ENCODE measurements at places on chromosomes 7 and 10.

DNA sequence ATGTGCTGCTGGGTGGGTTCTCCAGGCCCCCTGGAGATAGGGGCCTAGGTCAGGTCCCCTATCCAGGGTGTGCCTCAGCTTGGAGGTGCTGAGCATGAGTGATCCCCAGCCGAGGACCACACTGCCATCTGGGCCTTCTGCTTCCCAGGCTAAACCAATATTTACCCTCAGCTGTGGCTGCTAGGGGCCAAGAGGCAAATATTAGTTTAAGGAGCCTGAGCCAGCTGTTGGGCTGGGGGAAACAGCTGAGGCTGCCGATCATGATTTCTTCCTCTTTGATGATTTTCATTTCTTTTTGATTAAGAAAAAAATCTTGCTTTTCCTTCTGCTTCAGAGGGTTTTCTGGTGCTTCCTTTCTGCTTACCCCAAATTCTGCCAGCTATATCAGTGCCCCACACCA, 83.4 kb downstream of the NEURL1 start:
- no peak for DNase-seq

- DNase-seq, result no peak
Measured at GRCh38 chr10:131081786-131082185, 229.7 kb downstream of the TCERG1L start.

DNA sequence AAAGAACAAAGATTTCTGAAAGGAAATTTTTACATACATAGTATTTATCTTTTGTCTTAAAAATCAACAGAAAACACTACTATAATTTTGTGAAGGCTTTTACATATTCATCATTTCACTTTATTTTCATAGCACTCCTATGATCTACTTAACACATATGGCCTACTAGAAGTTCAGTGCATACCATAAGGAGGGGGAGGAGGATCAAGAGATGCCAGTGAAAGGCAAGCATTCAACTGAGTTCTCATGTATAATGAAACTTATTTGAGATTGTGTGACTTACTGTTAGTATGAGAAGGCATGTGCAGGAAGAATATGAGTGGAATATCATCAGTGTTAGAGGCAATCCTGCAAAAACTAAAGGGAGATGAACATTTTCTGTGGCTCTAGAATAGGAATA, 10.6 kb downstream of the BRAF start:
- DNase-seq, result no peak

DNA sequence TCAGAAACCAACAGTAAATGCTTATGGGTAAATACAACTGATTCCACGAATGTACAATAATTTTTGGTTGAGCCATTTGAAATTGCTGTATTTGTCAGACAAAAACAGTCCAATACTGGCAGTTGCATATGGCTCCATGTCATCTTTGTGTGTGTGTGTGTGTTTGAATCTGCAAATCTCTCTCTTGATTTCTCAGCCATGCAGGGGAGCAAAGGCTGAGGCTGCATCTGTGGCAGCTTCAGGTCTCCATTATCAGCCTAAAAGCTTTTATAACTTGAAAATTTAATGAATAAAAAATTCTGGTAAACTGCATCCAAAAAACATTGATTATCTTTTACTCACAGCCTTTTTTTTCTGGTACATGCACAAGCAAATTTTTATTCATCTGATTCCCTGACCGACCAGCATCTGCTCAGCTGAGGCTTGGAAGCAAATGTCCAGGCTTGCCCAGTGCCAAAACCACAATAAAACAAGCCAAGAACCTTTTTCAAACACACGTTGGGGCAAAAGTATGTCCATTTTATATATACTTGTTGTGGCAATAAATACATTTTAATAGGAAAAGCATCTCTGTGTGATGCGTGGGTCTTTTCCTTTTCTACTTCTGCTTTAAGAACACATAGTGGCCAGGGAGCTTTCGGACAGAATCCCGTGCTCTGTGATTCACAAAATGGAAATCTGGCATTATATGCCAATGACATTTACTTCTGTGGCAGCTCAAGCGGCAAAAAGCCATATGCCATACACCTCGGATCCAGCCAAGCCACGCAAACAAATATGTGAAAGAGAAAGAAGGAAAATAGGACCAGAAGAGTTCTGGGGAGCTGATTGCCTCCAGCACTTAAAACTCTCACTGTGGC, 275.6 kb upstream of the AOAH start:
- DNase-seq, result no peak

GRCh38 chr10:124680675-124681074, 63.5 kb downstream of the FAM53B start:
- DNase-seq, result peak; percentile 93

DNA sequence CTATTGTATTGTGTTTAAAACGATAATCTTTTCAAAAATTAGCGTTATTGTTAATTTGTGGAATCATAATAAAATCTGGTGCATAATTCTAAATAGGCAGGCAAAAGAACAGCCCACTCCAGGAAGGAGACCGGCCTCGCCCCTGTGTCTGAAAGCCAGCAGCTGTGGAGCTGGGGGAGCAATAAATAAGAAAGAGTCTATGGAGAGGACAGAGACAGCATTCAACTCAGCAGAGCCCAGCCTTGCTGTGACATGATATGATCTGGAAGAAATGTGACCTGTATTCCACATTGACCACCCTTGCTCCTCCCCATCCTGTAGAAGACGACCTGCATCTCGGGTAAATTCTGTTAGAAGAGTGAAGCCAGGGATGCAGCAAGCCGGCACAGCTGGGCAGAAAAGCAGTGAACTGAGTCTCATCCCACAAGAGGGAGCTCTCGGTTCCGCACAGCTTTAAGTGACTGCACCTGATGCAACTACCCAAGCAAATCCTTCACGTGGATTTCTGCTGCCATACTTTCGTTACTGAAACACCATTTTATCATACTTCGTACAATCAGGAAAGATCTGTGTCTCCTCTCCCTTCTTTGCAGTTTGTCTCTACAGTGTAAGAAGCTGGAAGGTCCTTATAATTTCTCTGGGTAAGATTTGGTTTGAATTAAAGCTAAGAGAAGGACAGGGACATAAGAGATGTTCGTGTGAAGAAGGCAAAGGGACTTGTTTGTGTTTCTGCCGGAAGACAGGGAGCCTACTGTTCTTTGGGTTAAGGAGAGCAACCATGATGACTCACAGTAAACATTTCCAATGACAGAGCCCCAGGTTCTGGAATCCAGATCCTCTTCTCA, 427.1 kb downstream of the GPAM start:
- no peak for DNase-seq

- DNase-seq, result no peak
Measured at GRCh38 chr7:27161721-27162560, 3.4 kb downstream of the HOXA9 start.

- DNase-seq, result no peak
Measured at GRCh38 chr10:70417568-70417967, 13.6 kb downstream of the EIF4EBP2 start.

- DNase-seq, result no peak
Measured at GRCh38 chr7:7895004-7895650, 73.5 kb upstream of the GLCCI1 start.

- DNase-seq, result no peak
Measured at GRCh38 chr10:131516285-131516684, 204.8 kb upstream of the TCERG1L start.

GRCh38 chr7:68432585-68432984, 1165.7 kb upstream of the AUTS2 start:
- DNase-seq, result no peak

GRCh38 chr7:116552602-116553001, 27.8 kb downstream of the CAV1 start:
- no peak for DNase-seq

- peak; percentile 97 for DNase-seq
Measured at GRCh38 chr10:104246976-104247375, 7.7 kb upstream of the GSTO1 start.

DNA sequence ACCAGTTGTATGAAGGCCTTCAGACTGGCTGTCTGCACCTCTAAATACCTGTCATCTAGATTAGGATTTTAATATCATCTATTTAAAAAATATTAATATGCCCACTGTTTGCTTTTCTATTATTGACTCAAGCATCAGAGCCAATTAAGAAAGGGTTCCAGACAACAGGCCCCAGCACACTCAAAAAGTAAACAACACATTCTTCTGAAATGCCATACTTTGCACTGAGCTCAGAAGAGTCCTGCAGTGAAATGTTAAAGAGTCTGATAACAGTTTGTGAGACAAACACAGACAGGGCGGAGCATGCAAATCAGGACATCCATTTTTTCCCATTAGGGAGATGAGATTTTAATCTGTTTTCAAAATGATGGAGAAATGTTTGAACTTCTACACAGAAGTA, 45.9 kb upstream of the KLF6 start:
- no peak for DNase-seq

GRCh38 chr7:118057404-118057803, 126.6 kb upstream of the LSM8 start:
- no peak for DNase-seq

DNA sequence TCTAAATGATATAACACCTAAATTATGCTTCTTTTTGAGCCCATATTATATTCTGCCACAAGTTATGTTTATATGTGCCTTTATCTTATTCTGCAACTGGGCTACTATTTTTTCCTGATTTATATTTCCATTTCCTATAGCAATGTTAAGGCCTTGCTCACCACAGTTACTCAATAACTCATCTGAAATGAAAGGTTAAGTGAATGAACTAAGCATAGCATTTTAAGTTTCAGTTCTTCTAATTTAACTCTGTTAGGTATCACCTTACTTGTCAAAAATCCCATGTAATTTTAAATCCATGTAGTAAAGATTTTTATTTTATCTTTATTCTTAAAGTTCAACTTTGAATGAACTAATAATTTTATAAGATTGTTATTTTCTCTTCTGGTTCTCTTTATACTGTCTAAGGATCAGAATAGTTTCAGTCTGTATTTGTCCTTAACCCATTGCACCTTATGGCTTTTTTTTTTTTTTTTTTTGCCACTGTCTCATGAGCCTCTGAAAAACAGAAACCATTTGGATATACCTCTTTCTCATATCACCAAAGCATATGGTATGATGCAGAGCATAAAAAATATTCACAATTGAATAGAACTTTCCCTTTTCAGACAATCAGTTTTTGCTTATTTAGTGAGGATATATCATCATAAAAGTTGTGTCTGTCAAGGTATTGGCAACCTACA, 301.8 kb upstream of the ZWINT start:
- DNase-seq, result no peak

- no peak for DNase-seq
Measured at GRCh38 chr10:116055252-116055916, 217.6 kb downstream of the GFRA1 start.

DNA sequence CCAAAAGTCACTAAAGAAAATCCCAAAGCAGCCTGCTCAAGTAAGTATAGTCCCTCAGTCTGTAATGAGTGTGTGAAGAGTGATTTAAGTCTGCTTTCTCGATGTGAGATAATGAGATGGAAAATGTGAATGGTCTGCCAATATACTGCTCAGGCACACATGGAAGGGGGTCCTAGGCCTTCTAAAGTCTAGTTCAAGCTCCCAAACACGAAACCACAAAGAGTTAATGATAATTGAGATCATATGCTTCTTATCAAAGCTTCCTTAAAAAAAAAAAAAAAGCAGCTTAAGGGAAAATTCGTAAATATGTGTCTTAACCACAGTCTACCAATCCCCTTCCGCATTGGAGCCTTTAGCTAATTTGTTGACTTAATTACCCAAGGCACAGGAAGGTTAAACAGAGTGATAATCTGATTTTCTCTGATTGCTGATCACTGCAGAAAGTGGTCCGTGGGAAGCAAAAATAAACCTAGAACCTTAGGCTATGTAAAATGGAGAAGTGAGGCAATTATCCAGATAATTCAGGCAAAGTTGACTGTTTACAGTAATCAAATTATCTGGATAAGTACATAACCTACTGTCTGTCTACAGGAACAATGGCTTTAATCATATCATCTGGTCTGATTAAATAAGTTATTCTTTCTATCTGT, 172.9 kb downstream of the MBL2 start:
- no peak for DNase-seq

- DNase-seq, result peak; percentile 41
Measured at GRCh38 chr10:11655836-11656235, 44.4 kb upstream of the USP6NL start.

DNA sequence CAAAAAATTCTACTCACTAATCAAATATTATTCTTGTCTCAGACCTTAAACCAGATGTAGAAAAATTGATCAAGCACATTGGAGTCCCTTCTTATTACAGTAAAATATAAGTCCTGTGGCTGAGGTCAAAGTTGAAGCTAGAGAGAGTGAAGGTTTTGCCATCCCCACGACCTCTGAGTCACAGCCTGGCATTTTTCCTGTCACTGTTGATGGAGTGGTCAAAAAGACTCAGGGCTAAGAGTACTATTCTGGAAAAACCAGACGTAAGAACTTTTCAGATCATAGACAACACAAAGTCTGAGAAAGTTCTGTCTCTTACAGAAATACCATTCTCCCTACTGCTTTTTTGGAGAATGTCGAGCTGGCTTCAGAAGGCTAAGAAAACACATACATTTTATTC, 323.7 kb upstream of the ANKRD30A start:
- DNase-seq, result no peak

GRCh38 chr7:732556-732955, 5.5 kb upstream of the PRKAR1B start:
- no peak for DNase-seq

GRCh38 chr7:2955269-2955668, 88.4 kb downstream of the CARD11 start:
- no peak for DNase-seq

DNA sequence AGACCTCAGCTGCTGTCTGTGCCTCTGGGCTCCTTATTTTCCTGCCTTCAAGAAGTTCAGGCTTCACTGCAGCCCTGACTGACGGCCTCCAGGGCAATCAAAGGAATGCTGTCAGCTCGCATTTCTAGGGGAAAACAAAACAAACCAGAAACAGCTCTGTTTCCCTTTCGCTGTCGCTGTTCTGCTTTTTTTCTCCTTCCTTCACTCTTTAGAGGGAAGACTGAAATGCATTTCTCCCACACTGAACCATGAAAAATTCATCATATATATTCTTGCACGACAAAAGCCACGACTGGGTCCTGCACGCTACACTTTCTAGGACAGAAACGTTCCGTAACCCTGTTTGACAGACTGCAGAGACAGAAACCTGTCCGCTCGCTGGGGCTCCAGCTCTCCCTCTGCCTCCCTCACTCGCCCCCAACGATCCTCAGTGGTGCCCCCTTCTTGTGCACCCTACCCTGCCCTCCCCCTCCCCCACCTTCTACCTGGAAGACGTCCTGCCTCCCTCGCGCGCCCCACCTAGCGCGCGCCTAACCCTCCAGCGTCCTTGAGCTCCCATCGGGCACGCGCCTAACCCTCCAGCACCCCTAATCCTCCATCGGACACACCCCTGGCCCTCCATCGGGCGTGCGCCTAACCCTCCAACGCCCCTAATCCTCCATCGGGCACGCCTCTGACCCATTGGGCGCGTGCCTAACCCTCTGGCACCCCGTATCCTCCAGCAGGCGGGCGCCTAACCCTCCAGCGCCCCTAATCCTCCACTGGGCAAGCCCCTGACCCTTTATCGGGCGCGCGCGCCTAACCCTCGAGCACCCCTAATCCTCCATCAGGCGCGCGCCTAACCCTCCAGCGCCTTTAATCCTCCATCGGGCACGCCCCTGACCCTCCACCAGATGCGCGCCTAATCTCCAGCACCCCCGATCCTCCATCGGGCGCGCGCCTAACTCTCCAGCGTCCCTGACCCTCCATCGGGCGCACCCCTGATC, 37.1 kb downstream of the SVOPL start:
- peak; percentile 33 for DNase-seq

- no peak for DNase-seq
Measured at GRCh38 chr10:58665361-58665760, 152.7 kb downstream of the BICC1 start.

- no peak for DNase-seq
Measured at GRCh38 chr7:74373536-74373935, 80.2 kb upstream of the GTF2IRD1 start.

- peak; percentile 9 for DNase-seq
Measured at GRCh38 chr10:30782537-30783461, 153.2 kb upstream of the LYZL2 start.

- DNase-seq, result no peak
Measured at GRCh38 chr10:114206902-114207301, 27.7 kb downstream of the TDRD1 start.

Measured in suppressor macrophage treated with lipopolysaccharide for 4 hours (primary cell).